Right renal pelvis (tissue), 4 donors: ENCODE measurements at places on chromosomes 11 and 22. TPM values are rescaled to one million over a fixed set of nuclear protein-coding genes. Genes with fewer than 3 reads are reported as not detected.

SHANK3 gene
- polyA plus RNA-seq: 16.9 TPM

GRCh38 chr11:102712137-102712536, 6.6 kb upstream of the MMP27 start:
- no peak for DNase-seq

HOATZ gene
- 0.16 TPM for polyA plus RNA-seq

GRCh38 chr11:74267014-74267413, 44.4 kb downstream of the P4HA3 start:
- DNase-seq: no peak

GRCh38 chr11:119895981-119896380, 167.0 kb upstream of the NECTIN1 start:
- no peak for DNase-seq

ALDH3B2 gene
- polyA plus RNA-seq: 4.8 TPM

GPHA2 gene
- 2.0 TPM for polyA plus RNA-seq

GRCh38 chr11:82505379-82505778, 228.3 kb downstream of the FAM181B start:
- DNase-seq: no peak

ANO3 gene
- polyA plus RNA-seq: 2.6 TPM

GRCh38 chr11:40293655-40294348, 1165.7 kb downstream of the LRRC4C start:
- peak; percentile 81 for DNase-seq

DNA sequence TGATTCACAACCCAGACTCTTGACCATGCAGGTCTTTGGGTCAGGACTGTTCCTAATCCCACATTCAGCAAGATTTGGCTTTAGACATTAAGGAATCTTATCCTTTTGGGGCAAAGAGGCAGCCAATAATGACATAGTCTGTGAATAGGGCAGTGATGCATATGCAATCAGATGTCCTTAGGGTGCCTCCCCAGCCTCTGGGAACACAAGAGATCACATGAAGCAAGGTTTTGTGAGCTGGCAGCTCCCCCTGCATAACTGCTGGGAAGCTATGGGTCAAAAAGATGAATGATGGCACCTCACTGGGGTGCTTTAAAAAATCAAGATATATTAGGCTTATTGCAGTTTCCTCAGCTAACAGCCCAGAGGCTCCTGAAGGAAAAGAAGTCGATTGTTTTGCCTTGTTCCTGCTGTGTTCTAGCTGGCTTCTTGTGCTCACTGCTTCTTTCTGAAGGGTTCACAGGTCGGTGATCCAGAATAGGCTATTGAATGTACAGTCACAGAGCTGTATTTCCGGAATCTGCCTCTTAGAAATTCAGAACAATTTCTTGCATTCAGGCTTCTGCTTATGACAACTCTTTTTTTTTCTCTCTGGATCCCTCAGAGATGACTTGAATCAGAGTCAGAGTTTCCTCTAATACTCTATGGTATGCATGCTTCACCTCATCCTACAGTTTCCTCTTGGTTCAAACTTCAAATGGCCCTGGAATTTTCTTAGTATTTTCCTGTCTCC, 31.7 kb downstream of the INSC start:
- no peak for DNase-seq

DNA sequence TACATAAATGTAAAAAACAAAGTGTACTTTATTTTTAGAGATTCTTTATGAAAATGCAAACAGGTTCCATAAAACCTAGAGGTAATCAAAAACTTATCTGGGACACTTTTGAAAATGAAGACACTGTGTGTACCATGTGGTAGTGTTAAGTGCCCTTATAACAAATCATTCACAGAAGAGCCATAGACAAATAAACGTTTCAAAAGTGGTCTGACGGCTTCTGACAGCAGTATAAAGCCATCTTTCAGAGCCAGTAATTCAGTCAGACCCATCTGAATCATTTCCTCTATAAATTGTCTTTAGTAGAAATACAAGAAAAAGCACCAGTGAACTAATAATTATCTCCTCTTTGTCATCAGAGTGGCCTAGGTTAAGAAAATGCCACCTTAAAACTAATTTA, 100.0 kb downstream of the PAX6 start:
- DNase-seq: no peak

- no peak for DNase-seq
Measured at GRCh38 chr11:404551-405264, 10.1 kb downstream of the SIGIRR start.

SCGB1C1 gene
- not detected for polyA plus RNA-seq

DNA sequence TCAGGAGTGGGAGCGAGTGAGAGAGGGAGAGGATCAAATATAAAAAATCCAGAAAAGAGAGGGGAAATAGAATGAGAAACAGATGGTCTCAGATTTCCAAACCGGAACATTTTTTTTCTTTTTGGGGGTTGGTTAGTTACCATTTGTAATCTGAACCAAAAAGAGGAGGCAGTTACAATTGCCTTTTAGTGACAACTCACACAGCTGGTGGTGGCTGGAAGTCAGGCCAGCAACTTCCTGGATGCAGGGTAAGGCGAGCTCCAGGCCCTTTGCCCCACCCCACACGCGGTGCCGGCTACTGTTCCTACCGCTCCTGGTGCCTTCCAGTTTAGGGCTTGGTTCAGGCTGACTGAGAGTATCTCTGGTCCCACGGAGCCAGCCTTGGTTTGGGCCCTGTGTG, 21.0 kb upstream of the UBASH3B start:
- no peak for DNase-seq
